ENCODE measurements at places on chromosomes 11 and 22. TPM values are rescaled to one million over a fixed set of nuclear protein-coding genes. Genes with fewer than 3 reads are reported as not detected.

GRCh38 chr22:37808294-37808657, 542 bp downstream of the GCAT start:
- DNase-seq, result no peak

- no peak for DNase-seq
Observed at GRCh38 chr11:72576243-72576595, 98.0 kb downstream of the PDE2A start.

- no peak for DNase-seq
Observed at GRCh38 chr11:111514216-111515031, at the start of gene HOATZ. TSS of gene HOATZ (plus strand) at chr11:111514778. CDS start at chr11:111514785, 7 bp downstream.

GRCh38 chr11:103929170-103929903, 107.1 kb upstream of the DDI1 start:
- no peak for DNase-seq

DNA sequence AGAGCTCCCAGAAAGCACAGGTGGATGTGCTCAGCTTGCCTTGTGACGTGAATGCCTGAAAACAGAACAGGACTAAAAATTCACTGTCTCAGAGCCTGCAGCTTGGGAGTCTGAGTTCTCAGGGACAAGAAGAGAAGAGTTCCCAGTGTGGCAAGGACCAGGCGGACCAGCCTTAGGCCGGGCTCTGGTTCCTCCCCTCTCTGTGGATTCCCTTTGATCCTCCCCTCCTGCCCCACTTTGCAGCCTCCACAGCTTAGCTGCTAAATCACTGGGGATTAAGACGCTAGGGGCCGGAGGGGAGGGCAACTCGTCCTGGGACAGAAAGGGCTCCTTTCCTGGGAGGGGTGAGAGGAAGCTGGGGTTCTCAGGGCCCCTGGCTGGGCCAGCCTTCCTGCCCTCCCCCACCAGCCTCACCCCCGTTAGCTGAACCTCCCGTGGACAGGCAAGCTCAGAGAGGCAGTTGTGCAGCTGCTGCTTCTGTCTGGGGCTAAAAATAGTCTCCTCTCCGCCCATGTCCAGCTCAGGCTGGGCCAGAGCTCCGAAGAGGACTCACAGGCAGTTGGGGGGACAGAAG, 29.9 kb upstream of the JAM3 start:
- DNase-seq, result no peak

- DNase-seq, result no peak
Observed at GRCh38 chr11:111438168-111438567, 59.1 kb upstream of the POU2AF1 start.

DNA sequence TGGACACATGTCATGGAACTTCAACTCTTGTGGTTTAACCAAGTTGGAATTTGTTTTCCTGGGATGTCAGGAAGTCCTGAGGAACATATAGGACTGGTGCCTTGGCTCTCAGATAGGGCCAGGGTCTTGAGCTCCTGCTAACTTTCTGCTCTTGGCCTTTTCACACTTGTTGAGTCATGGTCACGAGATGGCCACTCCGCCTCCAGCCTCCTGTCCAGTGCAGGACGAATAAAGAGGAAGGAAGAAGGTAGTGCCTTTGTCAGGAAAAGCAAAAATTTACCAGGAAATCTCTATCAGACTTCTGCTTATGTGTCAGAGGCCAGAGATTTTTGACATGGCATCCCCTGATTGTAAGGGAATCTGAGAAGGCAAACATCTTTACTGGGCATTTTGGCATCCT, 89.1 kb upstream of the ARHGAP20 start:
- no peak for DNase-seq

GRCh38 chr11:64059339-64060140, 23.8 kb downstream of the FLRT1 start:
- DNase-seq, result no peak

GRCh38 chr11:78313898-78314297, 103.7 kb downstream of the GAB2 start:
- no peak for DNase-seq

GRCh38 chr11:75507571-75507970, 18.2 kb downstream of the GDPD5 start:
- no peak for DNase-seq

GRCh38 chr11:108319541-108320145, 96.8 kb downstream of the ATM start:
- no peak for DNase-seq

GRCh38 chr22:27453725-27454124, 347.8 kb downstream of the MN1 start:
- no peak for DNase-seq

DNA sequence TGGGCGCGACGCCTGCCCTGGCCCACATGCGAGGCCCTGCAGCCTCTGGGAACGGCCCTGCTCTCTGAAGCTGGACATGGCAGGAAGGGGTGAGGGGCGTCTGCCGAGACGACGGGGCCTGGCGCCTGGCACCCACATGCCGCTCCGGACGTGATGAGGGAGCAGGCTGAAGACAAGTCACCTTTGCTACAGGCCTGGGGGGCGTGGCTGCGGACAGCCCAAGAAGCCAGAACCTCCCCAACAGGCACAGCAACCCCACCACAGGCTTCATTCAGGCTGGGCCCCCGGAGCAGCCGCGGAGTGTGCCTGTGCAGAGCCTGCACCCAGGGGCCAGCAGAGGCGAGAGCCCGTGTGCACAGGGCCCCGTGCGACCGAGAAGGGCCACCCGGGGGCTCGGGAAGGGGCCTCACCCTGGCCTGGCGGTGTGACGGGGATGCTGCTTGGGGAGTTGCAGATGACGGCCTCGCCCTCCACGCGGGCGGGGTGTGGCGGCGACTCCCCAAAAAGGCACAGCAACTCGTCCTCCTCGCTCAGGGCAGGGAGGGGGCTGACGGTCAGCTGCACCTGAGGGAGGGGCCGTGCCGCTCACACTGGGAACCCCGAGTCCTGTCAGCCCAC, 16.6 kb upstream of the MAPK11 start:
- DNase-seq, result no peak

GRCh38 chr11:75815345-75816168, 547 bp downstream of the UVRAG start:
- DNase-seq, result peak; percentile 68

DNA sequence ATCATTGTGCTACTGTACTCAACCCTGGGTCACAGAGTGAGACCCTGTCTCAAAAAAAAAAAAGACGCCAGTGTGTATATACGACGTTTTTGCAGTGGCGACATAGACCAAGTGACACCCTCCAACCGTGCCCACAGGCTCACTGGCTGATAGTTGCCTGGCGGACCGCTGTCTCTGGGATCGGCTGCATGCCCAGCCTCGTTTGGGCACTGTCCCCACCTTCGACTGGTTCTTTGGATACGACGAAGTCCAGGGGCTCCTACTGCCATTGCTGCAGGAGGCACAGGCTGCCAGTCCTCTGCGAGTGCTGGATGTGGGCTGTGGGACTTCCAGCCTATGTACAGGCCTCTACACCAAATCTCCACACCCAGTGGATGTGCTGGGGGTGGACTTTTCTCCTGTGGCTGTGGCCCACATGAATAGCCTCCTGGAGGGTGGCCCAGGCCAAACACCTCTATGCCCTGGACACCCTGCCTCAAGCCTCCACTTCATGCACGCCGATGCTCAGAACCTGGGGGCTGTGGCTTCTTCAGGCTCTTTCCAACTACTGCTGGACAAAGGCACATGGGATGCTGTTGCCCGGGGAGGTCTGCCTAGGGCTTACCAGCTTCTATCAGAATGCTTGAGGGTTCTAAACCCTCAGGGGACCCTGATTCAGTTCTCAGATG, 1.3 kb downstream of the CSKMT start:
- no peak for DNase-seq

GRCh38 chr11:48384670-48385069, 18.4 kb upstream of the OR4C5 start:
- DNase-seq, result no peak

DNA sequence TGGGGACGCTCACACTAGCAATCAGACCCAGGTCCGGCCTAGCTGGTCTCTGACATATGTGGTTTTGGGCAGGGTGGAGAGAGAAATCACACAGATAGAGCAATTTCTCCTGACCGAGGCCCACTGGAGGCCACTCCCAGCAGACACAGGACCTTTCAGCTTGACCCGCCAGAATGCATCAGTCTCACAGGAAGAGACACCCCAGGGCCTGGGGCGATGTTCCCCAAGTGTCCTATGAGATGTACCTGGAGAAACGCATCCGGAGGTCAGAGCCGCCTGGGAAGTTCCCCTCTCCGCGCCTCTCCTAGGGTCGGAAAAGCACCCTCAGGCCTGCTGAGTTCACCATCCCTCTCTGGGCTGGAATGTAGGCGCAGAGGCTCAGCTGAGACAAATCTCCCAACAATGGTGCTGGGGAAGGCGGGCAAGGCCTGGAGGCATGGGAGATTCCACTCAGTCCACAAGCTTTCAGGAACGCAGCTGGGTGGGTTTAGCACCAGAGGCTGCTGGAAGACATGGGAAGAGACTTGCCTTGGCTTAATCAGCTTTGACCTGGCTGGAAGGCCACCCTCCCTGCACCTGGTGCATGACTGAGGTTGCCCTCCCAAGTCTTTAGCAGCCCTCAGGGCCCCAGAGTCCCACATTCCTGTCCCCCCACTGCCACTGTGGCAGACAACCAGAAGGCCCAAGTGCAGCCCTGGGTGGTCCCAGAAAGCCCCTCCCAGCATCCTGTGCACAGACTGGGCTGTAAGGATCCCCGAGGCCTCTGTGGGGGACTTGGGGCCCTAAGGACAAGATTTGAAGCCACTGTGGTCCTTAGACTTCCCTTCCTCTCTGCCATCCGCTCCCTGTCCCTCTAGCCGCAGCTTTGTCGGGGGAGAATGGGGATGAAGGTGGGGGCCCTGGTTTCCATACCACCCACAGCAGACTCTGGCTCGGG, 57.5 kb downstream of the RTL6 start:
- DNase-seq, result no peak

The C11orf87 gene
- total RNA-seq, result not detected

The LARGE2 gene
- total RNA-seq, result not detected

DNA sequence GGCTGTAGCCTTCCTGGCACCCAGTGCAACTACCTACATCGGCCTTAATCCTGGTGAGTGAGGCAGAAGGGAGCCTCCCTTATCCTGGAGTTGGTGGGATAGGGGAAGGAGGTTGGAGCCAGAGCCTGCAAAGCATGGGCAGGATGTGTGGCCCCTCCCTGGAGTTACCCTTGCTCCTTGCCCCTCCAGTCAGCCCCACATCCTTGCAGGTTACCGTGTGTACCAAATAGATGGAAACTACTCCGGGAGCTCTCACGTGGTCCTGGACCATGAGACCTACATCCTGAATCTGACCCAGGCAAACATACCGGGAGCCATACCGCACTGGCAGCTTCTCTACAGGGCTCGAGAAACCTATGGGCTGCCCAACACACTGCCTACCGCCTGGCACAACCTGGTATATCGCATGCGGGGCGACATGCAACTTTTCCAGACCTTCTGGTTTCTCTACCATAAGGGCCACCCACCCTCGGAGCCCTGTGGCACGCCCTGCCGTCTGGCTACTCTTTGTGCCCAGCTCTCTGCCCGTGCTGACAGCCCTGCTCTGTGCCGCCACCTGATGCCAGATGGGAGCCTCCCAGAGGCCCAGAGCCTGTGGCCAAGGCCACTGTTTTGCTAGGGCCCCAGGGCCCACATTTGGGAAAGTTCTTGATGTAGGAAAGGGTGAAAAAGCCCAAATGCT, 3.9 kb downstream of the SMPD1 start:
- DNase-seq, result no peak

DNA sequence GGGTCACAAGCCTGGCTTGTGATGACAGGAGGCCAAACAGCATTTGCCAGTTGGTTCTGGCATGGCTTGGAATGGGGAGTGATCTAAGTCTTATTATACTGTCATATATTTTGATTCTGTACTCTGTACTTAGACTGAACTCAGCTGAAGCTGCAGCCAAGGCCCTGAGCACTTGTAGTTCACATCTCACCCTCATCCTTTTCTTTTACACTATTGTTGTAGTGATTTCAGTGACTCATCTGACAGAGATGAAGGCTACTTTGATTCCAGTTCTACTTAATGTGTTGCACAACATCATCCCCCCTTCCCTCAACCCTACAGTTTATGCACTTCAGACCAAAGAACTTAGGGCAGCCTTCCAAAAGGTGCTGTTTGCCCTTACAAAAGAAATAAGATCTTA, 843 bp downstream of the OR56B1 start:
- no peak for DNase-seq

DNA sequence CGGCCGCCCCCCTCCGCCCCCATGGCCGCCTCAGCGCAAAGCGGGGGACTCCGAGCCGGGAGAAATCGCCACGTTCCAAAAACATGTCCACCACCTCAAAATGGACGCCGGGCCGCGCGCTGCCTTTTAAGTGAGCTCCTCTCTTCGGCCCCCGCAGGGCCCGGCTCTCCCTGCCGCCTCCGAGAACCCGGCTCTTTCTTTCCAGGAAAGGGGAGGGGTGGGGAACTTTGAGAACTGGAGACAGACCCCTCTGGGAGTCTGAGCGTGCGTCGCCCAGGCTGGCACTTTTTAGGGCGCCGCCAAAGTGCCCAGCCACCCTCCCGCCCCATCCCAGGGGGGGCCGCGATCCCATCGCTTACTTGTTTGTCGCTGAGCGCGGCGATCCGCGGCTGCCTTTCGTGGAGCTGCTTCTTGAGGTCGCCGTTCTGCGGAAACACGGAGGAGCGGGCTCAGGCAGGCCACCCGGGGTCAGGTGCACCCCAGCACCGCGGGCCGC, 1.6 kb downstream of the PHF21B start:
- peak; percentile 16 for DNase-seq

DNA sequence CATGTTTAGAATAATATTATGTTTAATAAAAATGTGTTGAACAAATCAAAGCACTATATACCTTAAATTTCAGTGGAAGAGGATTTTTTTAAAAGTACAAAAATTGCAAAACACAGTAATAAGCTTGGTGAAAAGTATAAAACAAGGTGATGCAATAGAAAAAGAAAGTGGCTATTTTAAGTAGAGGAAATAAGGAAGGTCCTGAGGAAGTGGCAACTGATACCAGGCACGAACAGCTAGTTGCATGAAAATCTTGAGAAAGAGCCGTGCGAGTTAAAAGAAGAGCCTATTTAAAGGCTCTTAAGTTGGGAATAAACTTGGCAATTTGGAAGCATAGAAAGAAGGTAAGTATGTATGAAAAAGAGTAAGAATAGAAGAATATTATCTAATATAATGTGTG, 1679.3 kb downstream of the LRRC4C start:
- DNase-seq, result no peak

GRCh38 chr11:131274233-131274632, 96.2 kb upstream of the NTM start:
- no peak for DNase-seq

The SPON1 gene
- 1.2 TPM for total RNA-seq

The KCTD21 gene
- total RNA-seq, result 5.6 TPM

The SLC22A25 gene
- total RNA-seq, result not detected

DNA sequence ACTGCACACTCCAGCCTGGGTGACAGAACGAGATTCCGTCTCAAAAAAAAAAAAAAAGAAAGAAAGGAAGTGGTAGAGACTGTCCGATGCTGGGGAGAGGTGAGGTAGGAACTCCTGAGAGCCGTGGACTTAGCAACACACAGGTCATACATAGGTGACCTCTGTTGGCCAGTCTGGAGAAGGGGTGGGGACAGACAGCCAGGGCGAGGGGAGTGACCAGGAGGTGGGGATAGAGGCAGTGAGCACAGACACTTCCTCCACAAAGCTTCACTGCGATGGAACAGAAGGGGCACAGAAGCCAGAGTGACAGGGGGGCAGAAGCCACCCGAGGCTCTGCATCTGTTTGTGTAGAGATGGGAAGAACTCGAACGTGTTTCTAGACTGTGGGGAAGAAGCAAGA, 47.1 kb downstream of the MYH9 start:
- no peak for DNase-seq

The STK33 gene
- total RNA-seq, result 3.6 TPM

GRCh38 chr22:32606181-32606580, 131.6 kb downstream of the FBXO7 start:
- no peak for DNase-seq

The TP53I11 gene
- 13.6 TPM for total RNA-seq

The MRGPRX4 gene
- total RNA-seq, result not detected

All from psoas muscle (tissue), 8 donors.